Lung (tissue), 17 donors: ENCODE measurements at places on chromosomes 16 and 17. TPM values are rescaled to one million over a fixed set of nuclear protein-coding genes. Genes with fewer than 3 reads are reported as not detected.

DNA sequence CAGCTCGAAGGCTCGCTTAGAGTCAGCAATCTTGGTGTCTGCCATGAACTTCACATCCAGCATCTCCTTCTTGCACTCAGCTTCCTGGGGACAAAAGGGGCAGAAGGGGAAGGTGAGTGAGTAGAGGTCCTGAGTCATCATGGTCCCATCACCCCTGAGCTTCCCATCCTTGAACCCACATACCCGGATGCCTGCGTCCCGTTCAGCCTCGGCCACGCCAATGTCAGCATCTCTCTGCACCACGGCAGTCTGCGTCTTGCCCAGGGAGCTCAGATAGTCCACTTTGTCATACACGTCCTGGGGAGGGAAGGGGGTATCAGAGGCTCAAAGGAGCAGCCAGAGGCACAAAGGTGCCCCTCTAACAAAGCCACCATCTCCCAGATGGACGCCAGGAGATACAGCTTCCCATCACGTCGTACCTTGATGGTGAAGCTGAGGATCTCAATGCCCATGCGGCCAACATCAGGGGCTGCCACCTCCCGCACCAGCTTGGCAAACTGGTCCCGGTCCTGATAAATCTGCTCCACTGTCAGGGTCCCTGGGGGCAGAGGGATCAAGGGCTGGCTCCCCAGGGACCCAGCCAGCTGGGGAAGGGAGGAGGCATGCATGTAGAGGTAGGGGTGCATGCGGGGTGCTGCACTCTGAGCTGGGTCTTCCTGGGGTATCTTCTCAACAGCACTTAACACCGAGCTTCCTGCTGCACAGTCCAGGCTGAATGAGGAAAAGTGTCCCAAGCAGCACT lies 15.2 kb downstream of the FLOT2 start:
- no peak for DNase-seq

DNA sequence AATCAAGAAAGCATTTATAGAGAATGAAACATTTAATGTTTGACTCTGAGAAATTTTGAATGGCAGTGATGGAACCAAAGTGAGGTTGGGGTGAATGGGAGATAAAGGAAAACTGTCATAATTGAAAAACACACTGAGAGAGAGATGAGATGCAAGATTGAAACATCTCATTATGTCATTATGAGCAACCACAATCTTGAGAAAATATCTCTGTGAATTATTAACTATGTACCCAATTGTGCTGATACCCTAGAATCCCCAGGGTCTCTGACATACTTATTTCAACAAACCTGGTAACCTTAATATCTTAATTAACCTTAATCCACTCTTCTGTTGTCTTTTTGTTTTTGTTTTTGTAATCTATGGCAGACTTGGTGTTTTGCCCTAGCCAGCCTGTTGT lies 143.5 kb upstream of the HLF start:
- DNase-seq = no peak

GRCh38 chr16:61149709-61150108 lies 886.5 kb downstream of the CDH8 start:
- no peak for DNase-seq

DNA sequence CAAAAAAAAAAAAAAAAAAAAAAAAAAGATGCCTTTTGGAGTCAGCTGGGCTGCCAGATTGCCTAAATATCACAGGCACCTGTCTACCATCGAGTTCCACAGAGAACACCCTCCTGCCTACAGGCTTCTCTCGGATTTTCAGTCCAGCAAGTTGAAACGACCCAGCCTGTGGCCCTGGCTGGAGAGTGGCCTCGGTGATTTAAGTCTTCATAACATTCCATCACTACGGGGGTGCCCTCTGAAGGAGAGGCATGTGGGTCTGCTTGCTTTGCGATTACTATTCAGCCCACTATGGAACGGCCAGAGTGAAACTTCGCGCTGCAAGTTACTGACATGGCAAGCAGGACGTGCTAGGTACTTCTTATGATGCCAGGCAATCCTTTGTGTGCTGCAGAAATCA lies 42.8 kb downstream of the MARCHF10 start:
- DNase-seq = no peak

- peak; percentile 30 for DNase-seq
Measured at GRCh38 chr17:67635681-67636080, 82.1 kb upstream of the NOL11 start.

GRCh38 chr17:76560036-76560876 lies 20.4 kb downstream of the PRCD start:
- DNase-seq = no peak

DNA sequence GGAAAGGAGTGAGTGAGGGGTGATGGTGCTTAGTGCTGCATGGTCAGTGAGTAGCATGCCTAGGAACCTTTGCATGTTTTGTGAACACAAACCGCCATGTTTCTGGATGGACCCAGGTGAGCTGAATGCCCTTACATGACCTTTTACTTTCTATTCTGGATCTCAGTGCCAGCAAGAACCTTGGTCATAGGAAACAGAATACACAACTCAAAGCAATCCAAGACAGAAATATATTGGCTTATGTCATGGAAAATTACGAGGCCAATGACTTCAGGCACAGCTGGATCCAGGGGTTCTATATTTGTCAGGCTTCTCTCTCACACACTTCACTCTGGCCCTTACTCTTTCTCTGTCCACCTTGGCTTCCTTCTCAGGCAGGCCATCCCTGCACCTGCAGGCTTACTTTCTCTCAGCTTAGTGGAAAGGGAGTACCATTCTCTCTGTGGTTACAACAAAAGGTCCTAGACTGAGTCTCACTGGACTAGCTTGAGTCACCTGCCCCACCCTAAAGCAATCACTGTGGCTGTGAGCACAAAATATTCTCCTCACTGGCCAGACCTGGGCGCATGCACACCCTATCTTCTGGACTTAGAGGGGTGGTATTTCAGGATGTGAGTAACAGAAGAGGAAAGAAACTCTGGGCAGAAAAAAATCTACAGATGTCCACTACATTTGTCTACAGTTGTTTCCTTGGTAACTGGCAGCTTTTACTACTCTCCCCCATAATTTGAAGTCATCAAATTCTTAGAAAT lies 20.4 kb upstream of the CPNE2 start:
- DNase-seq = peak; percentile 17

GRCh38 chr17:72022328-72023275 lies 98.2 kb upstream of the SOX9 start:
- DNase-seq = peak; percentile 75

GRCh38 chr16:58458606-58459343 lies 41.2 kb upstream of the NDRG4 start:
- no peak for DNase-seq

DNA sequence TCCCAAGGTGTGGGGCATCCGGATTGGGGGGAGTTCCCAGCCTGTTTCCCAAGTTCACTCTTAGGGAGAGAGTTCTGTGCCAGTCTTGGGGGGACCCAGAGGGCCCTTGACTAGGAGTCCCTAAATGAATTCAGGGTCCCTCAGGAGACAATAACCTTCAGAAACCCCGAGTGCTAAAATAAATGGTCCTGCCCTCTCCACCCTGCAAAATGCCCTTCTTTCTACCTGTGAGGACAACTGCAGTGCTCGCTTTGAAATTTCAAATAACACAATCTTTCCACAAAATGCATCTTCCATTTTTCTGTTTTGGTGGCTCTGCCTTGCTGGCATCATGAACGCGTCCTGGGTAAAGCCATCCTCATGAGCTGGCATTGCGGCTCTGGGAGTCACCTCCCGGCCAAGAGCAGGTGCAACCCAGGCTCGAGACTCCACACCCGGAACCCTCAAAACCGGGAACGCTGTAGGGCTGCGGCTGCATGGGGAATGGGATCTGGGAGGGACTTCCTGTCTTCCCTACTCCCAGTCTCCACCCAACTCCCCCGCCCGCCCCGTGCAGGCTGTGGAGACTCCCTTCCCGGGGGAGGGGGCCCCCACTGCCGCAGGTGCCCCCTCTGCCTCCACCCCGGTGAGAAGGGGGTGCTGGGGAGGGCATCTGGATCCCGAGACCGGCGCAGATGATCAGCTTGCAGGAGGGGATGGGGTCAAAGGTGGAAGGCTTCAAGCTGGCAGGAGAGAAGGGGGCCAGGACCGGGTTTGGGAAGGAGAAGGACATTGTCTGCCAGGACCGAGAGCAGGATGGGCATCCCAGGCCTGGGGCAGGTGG lies at the start of gene ZNF205:
Gene ZNF205, plus strand, starts transcription at position 529 of the 823 bp plus-strand sequence. CDS start 845 bp downstream, outside the sequence.
- peak; percentile 77 for DNase-seq

DNA sequence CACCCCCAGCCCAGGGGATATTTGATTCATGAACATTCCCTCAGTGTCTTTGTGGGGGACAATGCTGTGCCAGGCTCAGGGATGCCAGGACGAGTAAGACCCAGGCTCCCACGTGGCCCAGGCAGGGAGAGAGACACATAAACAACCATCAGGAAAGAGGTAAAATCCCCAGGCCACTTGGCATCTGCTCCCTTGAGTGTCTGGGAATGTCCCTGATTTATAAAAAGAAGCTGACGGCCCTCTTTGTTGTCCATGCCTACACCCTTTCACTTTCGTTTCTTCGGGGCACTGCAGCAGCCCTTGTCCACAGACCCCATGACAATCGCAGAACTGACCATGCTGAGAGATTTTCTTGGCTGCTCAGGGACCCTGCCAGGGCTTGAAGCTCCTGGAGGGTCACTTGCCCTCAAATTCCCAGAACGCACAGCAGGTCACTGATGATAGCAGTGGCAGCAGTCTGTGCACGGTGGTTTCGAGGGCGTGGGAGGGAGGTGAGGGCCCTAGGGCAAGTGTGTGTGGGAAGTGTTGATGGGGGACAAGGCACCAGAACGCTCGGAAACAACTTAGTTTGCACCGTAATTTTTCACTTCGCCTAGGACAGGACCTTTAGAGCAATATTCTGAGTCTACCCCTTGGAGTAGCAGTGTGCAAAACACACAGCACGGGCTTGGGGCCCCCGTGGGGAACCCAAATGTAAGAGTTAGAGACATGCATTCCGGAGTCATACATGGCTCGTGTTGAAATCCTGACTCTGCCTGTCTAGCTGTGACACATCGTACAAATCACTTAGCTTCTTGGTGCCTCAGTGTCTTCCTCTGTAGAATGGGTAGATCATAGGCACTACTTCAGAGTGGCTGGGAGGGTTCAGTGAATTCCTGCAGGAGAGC lies 4.7 kb downstream of the NOD2 start:
- peak; percentile 68 for DNase-seq

DNA sequence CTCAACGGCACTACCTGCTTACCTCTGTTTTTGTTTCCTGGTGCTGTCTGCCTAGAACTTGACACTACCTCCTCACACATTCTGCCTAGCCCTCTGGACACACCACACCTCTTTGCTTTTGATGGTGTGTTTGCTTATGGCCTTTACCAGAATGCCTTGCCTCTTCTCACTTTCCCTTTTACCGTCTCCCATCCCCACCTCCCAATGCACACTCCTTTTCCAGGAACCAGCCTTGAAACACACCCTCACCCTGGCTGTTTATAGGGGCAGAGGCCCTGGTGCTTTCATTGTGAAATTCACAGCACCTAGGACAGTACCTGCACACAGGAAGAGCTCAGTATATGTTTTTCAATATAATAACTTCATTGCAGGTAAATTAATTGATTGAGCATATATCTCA lies 56.2 kb downstream of the MAP2K6 start:
- no peak for DNase-seq

DNA sequence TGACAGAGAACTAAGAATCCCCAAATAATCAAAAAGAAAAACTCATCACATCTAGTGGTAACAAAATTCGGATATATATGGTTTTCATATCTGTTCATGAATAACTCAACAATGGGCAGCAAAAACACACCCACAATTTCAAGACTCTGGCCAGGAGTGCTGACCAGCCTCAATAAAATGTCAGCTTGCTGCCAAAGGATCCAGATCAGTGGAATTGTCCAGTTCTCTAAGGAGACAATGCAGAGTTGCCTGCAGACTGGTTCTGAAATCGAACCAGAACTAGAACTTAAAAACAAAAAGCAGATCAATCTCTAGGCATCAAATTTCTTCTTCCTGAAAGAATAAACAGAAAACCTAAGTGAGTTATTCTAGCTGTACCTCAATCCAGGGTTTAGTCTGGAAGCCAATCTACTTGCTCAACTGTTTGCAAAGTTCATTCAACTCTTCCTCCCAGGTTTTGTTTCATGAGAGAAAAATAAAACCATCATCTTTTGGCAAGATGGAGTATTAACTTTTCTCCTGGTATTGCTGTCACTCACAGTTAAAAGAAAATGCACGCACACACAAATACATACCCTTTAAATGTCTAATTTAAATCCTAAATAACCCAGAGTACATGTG lies 61.0 kb downstream of the CFDP1 start:
- DNase-seq = no peak

The CEP295NL gene
- 1.7 TPM for polyA plus RNA-seq

The C1QL1 gene
- polyA plus RNA-seq = 0.57 TPM

The TMEM92 gene
- polyA plus RNA-seq = 5.6 TPM

The TMEM100 gene
- polyA plus RNA-seq = 127 TPM

The KSR1 gene
- 26.8 TPM for polyA plus RNA-seq
